ENCODE measurements at places on chromosomes 2 and 18. TPM values are rescaled to one million over a fixed set of nuclear protein-coding genes. Genes with fewer than 3 reads are reported as not detected.
A peak's percentile ranks its signal among the peaks of the same experiment; 100 is the strongest.

- no peak overlapping the region for H3K4me3 ChIP-seq
- DNase-seq, result no peak
- no peaks in the 10 kb centered on the region for H3K27me3 ChIP-seq
- peaks cover 27% of the 10 kb centered on the region for H3K36me3 ChIP-seq
These were observed 142.2 kb downstream of the STK39 start for GRCh38 chr2:168105127-168105683.

Gene EPB41L5
- 2.1 TPM for total RNA-seq

Gene PCARE
- total RNA-seq, result not detected

Gene RESP18
- not detected for total RNA-seq

GRCh38 chr2:28274911-28275685 lies 117.6 kb upstream of the FOSL2 start:
- peak; percentile 19 for DNase-seq
- H3K27ac ChIP-seq, result peak overlapping the region; percentile 24
- H3K27me3 ChIP-seq, result no peaks in the 10 kb centered on the region
- peaks cover 31% of the 10 kb centered on the region for H3K36me3 ChIP-seq
- no peak overlapping the region for H3K4me3 ChIP-seq
